ENCODE measurements at places on chromosomes 4 and X.

DNA sequence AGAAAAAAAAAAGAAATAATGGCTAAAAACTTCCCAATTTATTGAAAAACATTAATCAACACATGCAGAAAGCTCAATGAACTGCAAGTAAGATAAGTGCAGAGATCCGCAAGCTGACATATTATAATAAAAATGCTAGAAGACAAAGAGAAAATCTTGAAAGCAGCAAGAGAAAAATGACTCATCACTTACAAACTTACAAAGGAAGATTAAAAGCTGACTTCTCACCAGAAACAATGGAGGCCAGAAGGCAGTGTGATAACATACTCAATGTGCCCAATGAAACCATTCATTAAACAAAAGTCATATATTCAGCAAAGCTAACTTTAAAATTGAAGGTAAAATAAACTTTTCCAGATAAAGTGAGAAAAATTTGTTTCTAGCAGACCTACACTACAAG lies 7.3 kb upstream of the BRWD3 start:
- no peak for DNase-seq

DNA sequence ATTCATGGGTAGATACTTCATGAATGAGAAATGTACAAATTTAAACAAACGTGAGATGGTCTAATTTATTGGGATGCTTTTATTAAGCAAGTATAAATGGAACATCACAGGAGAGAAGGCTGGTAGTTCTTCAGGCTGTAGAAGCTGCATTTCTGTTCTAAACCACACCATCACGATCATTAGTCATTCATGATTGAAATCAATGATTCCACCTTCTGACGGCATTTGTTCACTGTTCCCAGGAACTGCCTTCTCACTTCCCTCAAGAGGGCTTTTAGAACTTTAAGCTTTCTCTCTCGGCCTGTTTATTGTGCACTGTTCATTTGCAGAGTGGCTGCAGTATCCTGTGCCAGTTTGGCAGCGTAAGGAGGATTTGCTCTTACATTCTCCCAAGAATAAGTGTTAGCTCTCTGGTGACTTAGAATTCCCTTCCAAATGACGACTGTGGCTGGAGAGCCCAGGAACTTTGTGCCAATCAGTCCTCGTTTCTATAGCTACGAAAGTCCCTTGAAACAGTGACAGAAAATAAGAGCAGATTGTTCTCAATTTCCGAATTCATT lies 54.7 kb downstream of the MFAP3L start:
- no peak for DNase-seq

- no peak for DNase-seq
Observed at GRCh38 chrX:153438532-153438931, 7.3 kb downstream of the TREX2 start.

- DNase-seq: no peak
Observed at GRCh38 chr4:106530024-106530361, 161.4 kb upstream of the GIMD1 start.

- no peak for DNase-seq
Observed at GRCh38 chrX:48971249-48972219, at the start of gene KCND1. TSS of gene KCND1 (minus strand) at chrX:48971844. CDS start at chrX:48970271, 1,573 bp downstream.

- no peak for DNase-seq
Observed at GRCh38 chr4:6493658-6494304, 21.4 kb upstream of the PPP2R2C start.

- no peak for DNase-seq
Observed at GRCh38 chr4:38499101-38499500, 164.9 kb upstream of the KLF3 start.

DNA sequence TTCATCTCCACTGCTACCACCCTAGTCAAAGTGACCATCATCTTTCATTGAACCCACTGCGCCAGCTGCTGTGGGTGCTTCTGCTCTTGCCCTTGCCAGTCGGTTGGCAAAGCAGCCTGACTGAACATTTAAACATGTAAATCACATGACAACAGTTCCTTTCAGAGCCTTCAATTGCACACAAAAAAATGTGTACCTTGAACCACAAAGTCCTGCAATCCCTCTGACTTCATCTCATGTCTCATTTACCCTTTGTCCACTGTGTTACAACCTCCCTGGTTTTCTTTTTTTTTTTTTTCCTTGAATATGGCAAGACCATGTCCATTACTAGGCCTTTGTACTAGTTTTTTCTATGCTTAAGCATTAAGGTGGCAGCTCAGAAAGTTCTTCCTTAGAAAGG lies 183.5 kb downstream of the GBA3 start:
- no peak for DNase-seq

GRCh38 chr4:145937971-145938611 lies 532 bp downstream of the ZNF827 start:
- DNase-seq: peak; percentile 14

DNA sequence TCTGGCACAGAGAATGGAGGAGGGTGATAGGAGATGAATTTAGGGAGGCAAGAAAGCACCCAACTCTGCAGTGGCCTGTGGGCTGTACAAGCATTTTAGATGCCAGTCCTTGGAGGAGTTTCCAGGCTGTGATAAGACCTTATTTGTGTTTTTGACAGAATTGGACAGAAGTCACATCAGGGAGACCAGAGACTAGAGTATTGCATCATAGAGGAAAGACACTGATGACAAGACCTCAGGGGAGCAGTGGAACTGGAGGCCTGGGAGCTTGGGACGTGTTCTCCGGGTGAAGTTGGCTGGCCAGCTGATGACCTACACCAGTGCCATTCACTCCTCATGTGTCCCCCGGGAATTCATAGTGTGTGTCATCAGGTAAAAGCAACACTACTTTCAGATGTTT lies 284.0 kb upstream of the ZFP42 start:
- DNase-seq: no peak

GRCh38 chrX:36334572-36334971 lies 415.0 kb downstream of the CFAP47 start:
- DNase-seq: no peak
